ENCODE measurements at places on chromosomes 7 and 10.

DNA sequence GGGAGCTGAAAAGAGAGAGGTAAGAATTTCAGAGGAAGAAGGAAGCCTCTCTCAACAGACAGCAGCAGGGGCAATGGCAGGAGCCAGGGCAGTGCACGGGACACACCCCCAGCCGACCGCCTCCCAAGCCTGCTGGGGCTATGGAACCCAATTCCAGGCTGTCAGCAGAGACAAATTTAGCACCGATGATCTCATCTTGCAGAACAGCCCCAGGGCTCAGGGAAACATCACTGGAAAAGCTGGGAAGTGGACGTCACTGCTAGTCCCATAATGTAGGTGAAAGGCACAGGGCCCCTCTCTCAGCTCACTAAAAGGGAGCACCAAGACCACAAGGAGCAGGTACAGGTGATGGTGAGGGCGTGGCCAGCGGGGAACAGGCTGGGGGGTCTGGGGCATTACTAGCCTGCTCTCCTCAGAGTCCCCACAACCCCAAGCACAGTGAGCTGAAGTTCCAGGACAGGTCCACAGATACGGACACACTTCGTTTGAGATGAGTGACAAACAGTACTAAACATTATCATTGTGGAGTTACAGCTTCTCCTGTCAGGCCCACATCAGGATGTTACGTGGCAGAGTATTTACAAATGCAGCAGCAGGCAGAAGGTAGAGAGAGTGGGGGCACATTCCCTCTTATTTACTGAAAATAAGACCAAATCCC lies 103.7 kb downstream of the PLXNA4 start:
- no peak overlapping the region for H3K27ac ChIP-seq
- no peak for DNase-seq
- peaks cover 37% of the 10 kb centered on the region for H3K4me1 ChIP-seq
- no peak overlapping the region for H3K4me3 ChIP-seq
- H3K36me3 ChIP-seq, result peaks cover 1% of the 10 kb centered on the region

DNA sequence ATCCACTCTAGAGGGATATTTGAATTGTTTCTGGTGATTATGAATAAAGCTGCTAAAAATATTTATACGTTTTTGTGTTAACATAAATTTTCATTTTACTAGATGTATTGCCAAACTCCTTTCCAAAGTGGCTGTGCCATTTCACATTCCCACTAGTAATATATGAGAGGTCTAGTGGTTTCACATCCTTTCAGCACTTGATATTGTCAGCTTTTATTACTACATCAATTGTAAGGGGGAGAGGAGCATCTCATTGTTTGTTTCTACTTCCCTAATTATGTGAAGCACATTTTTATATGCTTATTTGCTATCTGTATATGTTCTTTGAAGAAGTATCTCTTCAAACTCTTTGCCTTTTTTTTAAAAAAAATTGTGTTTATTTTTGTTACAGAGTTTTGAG lies 184.5 kb downstream of the ADK start:
- H3K36me3 ChIP-seq, result peaks cover 4% of the 10 kb centered on the region
- no peaks in the 10 kb centered on the region for H3K4me1 ChIP-seq
- no peak overlapping the region for H3K27ac ChIP-seq
- H3K4me3 ChIP-seq, result no peak overlapping the region
- DNase-seq, result no peak

GRCh38 chr10:122374859-122375678 lies 561 bp downstream of the PLEKHA1 start:
- peaks cover 15% of the 10 kb centered on the region for H3K4me1 ChIP-seq
- no peaks in the 10 kb centered on the region for H3K36me3 ChIP-seq
- H3K27ac ChIP-seq, result peak overlapping the region; percentile 92
- H3K4me3 ChIP-seq, result peak overlapping the region; percentile 90
- DNase-seq, result peak; percentile 53

DNA sequence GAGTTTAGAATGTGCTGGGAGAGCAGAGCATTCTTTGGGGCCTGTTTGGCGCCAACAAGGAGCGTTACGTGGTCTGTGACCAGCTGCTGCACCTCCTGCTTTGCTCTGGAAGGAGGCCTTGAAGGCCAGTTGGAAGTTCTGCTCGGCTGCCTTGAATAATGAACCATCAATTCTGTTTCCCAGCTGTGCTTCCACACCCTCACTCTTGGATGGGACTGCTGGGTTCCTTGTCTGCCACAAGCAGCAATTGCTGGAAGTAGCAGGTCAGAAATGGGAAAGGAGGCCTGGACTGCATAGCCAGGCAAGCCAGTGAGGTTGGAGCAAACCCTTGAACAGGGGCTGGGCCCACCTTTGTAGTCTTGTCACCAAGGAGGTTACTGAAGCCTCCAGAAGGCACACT lies 86.6 kb upstream of the INSYN2A start:
- H3K4me3 ChIP-seq, result no peak overlapping the region
- peaks cover 20% of the 10 kb centered on the region for H3K27me3 ChIP-seq
- no peak for DNase-seq
- H3K4me1 ChIP-seq, result no peaks in the 10 kb centered on the region
- H3K27ac ChIP-seq, result no peak overlapping the region

GRCh38 chr10:51615764-51616298 lies 83.6 kb downstream of the CSTF2T start:
- H3K27ac ChIP-seq, result no peak overlapping the region
- no peak overlapping the region for H3K4me3 ChIP-seq
- no peaks in the 10 kb centered on the region for H3K36me3 ChIP-seq
- H3K27me3 ChIP-seq, result peaks cover 2% of the 10 kb centered on the region
- DNase-seq, result no peak

DNA sequence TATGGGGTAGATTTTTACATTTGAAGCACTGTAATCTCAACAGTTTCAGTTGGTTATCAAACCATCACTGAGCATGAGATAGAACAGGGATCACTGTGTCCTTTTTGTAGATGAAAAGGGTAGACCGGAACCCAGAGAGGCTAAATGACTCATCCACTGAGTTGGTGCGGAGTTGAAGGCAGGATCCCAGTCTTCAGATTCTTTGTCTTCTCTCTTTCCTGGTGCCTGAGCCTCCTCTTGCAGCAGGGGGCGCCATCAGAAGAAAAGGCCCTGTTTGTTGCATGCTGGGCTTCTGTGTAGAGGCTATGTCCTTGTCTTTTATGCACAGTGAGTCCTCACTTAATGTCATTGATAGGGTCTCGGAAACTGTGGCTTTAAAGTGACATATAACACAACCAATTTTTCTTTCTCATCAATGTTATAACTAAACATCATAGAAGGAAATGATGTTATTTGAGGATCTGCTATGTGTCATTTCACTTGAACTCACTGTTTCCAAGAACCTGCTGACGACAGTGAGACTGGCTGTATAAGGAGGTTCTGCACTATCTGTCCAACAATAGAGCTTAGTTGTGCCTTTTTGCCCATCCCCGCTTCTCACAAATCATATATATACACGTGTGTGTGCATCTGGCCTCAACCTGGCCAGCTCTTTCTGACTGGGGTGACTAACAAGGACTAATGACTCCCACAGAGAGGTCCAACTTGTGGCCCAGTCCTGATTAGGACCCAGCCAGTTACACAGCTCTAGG lies 14.3 kb downstream of the ZNF282 start:
- H3K4me1 ChIP-seq, result peaks cover 13% of the 10 kb centered on the region
- H3K36me3 ChIP-seq, result peaks cover 60% of the 10 kb centered on the region
- peak overlapping the region; percentile 87 for H3K27ac ChIP-seq

GRCh38 chr10:122853665-122854313 lies 8.1 kb upstream of the CUZD1 start:
- no peak for DNase-seq
- H3K36me3 ChIP-seq, result peaks cover 32% of the 10 kb centered on the region
- peaks cover 37% of the 10 kb centered on the region for H3K4me1 ChIP-seq
- no peak overlapping the region for H3K27ac ChIP-seq
- no peak overlapping the region for H3K4me3 ChIP-seq
- no peaks in the 10 kb centered on the region for H3K27me3 ChIP-seq

GRCh38 chr7:2482725-2483451 lies 6.7 kb upstream of the GRIFIN start:
- no peaks in the 10 kb centered on the region for H3K36me3 ChIP-seq
- no peak for DNase-seq
- no peak overlapping the region for H3K27ac ChIP-seq
- H3K4me1 ChIP-seq, result no peaks in the 10 kb centered on the region
- H3K4me3 ChIP-seq, result no peak overlapping the region

- peak overlapping the region; percentile 63 for H3K27ac ChIP-seq
- peaks cover 99% of the 10 kb centered on the region for H3K4me1 ChIP-seq
- DNase-seq, result no peak
- peaks cover 56% of the 10 kb centered on the region for H3K36me3 ChIP-seq
- H3K27me3 ChIP-seq, result no peaks in the 10 kb centered on the region
- H3K4me3 ChIP-seq, result peak overlapping the region; percentile 65
These were observed 209.4 kb upstream of the KLF14 start for GRCh38 chr7:130943336-130943901.

GRCh38 chr7:117791877-117792780 lies 81.1 kb downstream of the CTTNBP2 start:
- peaks cover 4% of the 10 kb centered on the region for H3K27me3 ChIP-seq
- no peak overlapping the region for H3K27ac ChIP-seq
- no peaks in the 10 kb centered on the region for H3K36me3 ChIP-seq
- no peaks in the 10 kb centered on the region for H3K4me1 ChIP-seq
